ENCODE measurements at places on chromosomes 2 and 18. TPM values are rescaled to one million over a fixed set of nuclear protein-coding genes. Genes with fewer than 3 reads are reported as not detected.

The SAG gene
- total RNA-seq = not detected

The ZNF396 gene
- 3.0 TPM for total RNA-seq

The IL1RN gene
- total RNA-seq = 40.6 TPM

The STARD7 gene
- total RNA-seq = 148 TPM

The ACOXL gene
- total RNA-seq = 38.2 TPM

The SFXN5 gene
- total RNA-seq = 12.7 TPM

The ARL5A gene
- 76.8 TPM for total RNA-seq

The LIPG gene
- 12.2 TPM for total RNA-seq

The C2orf76 gene
- 11.7 TPM for total RNA-seq

DNA sequence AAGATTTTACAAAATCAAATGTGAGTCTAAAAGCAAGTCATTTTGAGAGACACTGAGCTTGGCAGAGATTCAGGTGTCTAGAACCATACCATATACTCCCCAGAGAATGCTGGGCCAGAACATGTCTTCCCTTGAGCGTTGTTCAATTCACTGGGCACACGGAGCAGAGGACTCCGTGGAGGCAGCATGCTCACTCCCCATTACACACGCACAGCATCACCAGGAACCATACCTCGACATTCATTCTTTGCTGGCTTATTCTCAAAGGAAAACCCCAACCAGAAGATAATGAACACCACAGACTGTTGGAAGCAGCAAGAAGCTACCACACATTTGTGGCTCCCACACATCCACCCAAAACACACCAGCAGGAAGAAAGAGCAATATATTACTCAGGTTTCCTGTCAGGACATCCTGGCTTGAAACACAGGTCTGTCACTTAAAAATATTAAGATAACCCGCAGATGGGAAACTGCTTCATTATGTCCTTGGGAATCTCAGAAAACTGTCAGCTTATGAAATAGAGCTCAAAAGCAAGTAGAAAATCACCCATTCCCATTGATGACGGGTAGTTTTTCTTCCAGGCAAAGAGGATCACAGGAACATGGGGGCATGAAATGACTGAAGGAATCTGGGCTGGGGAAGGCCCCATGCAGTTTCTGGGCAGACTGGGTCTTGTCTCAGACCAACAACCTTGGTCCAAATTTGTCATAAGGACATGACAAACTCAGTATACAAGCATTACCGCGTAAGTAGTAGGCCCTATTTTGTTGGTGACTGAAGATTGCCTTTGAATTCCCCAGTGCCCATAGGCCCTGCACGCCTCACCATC lies 46.4 kb downstream of the PCBP1 start:
- DNase-seq = no peak
- no peaks in the 10 kb centered on the region for H3K36me3 ChIP-seq
- no peak overlapping the region for H3K4me3 ChIP-seq
- H3K27me3 ChIP-seq = no peaks in the 10 kb centered on the region
- H3K4me1 ChIP-seq = peaks cover 52% of the 10 kb centered on the region
- peak overlapping the region; percentile 95 for H3K27ac ChIP-seq

DNA sequence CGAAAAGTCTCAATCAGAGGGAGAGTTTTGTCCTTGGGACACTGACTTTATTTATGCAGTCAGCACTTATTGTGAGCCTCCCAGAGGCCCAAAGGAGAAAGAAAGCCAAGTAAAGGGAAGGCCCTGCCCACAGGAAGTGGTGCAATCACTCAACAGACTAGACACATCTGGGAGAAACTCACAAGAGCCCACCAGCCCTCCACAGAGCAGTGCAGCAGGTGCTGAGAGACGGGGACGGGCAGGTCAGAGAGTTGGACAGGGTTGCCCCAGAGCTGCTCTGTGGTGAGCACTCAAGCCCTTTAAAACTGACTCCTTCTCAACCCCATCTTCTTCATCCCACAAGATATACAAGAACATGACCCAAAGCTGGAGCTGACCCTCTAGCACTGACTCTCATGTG lies 96.0 kb downstream of the TFCP2L1 start:
- peaks cover 3% of the 10 kb centered on the region for H3K4me1 ChIP-seq
- H3K4me3 ChIP-seq = no peak overlapping the region
- no peaks in the 10 kb centered on the region for H3K36me3 ChIP-seq
- H3K27me3 ChIP-seq = no peaks in the 10 kb centered on the region
- DNase-seq = no peak

DNA sequence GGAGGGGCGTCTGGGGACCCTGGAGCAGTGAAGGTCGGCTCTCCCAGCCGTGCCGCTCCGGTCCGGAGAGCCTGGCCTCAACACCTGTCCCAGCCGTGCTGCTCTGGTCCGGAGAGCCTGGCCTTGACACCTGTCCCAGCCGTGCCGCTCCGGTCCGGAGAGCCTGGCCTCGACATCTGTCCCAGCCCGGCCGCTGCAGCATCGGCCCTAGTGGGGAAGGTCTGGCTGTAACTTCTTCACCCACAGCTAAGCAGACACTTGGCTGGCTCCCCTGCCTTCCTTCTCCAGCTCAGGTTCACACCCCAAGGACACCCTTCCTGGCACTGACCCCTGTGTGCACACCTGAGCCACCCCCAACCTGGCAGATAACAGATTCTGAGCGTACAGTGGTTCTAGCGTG lies 4.6 kb downstream of the KCNG2 start:
- H3K36me3 ChIP-seq = no peaks in the 10 kb centered on the region
- H3K4me3 ChIP-seq = no peak overlapping the region
- H3K27me3 ChIP-seq = peaks cover 3% of the 10 kb centered on the region
- peak; percentile 79 for DNase-seq
- H3K27ac ChIP-seq = no peak overlapping the region
- H3K4me1 ChIP-seq = peaks cover 18% of the 10 kb centered on the region

GRCh38 chr2:49796266-49796665 lies 642.0 kb upstream of the FSHR start:
- no peak overlapping the region for H3K27ac ChIP-seq
- no peak for DNase-seq
- no peaks in the 10 kb centered on the region for H3K4me1 ChIP-seq

DNA sequence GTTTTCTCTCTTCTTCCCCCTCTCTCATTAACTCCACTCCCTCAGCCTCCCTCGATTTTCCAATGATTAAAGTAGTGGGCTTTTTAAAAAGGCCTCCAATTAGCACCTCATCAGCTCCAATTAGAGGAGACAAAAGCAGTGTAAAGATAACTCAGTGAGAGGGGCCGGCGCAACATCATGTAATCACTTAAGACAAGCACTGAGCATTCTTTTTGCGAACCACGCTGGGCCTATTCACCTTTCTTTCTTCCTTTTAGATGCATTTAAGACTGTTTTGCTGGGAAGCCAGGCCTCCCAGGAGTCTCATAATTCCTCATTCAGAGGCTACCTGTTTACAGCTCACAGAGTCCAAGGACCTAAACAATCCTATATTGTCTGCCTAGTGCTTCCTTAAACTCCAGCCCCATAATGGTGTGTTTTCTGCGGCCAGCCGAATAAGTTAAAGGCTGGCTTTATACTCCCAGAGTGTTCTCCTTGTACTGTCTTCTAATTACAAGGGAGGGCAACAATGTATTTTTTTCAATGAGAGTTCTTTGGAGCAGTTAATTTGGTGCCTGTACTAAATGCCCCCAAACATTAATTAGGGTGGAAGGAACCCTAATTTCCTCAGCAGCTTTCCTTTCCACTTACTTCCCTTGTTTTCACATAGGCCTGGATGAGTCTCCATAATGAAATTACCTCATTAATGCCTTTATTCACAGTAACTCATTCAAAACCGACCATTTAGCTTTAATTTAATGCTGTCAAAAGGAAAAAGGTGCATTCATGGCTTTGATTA lies 28.0 kb upstream of the LMAN1 start:
- H3K27me3 ChIP-seq = no peaks in the 10 kb centered on the region
- no peak overlapping the region for H3K27ac ChIP-seq
- no peaks in the 10 kb centered on the region for H3K36me3 ChIP-seq
- DNase-seq = no peak
- no peak overlapping the region for H3K4me3 ChIP-seq

DNA sequence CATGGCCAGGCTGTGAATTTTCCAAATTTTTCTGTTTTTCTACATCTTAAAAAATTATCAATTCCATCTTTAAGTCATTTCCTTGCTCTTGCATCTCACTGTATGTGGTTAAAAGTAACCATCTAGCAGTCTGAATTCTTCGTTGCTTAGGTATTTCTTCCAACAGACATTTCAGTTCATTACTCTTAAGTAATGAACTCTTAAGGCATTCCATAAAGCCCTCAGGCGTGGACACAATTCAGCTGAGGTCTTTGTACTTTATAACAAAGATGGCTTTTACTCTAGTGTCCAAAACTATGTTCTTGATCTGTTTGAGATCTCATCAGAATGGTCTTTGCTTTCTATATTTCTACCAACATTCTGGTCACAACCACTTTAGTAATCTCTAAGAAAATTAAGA lies 253.9 kb upstream of the GCFC2 start:
- no peak overlapping the region for H3K4me3 ChIP-seq
- no peak overlapping the region for H3K27ac ChIP-seq
- no peak for DNase-seq
- H3K27me3 ChIP-seq = no peaks in the 10 kb centered on the region

DNA sequence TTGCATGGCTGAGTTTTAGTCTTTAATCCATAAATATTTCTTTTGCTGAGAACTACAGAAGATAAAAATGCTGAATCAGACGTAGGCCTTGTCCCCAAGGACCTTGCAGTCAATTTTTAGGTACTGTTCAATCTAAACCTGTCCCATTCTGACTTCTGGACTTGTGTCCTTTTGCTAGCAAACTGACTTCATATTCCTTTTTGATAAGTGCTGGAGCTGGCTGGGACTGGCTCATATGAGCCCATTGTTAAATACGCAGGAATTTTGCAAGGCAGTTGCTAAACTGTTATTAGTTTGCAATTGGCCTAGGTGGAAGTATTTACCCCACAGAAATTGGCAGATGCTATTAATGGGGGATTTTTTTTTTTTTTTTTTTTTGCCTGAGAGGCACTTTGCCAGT lies 941.4 kb downstream of the DCC start:
- H3K4me1 ChIP-seq = no peaks in the 10 kb centered on the region
- no peak overlapping the region for H3K27ac ChIP-seq
- H3K36me3 ChIP-seq = no peaks in the 10 kb centered on the region
- no peak overlapping the region for H3K4me3 ChIP-seq

DNA sequence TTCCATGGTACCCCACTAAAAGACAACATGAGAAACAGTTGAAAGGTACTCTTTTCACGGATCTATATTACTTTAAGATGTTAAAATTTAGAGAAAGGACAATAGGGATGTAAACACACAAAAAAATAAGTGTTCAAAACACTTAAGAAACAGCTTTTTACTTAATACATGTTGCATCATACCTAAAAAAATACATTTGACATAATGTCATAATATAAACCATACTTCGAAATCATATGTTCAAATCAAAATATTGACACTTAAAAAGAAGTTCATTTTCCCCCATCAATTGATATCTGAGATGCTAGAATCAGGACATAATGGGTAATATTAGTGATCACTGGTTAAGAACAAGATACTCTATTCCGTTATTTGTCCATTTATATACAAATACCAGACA lies 124.9 kb downstream of the GRB14 start:
- no peak for DNase-seq
- no peaks in the 10 kb centered on the region for H3K36me3 ChIP-seq
- H3K4me1 ChIP-seq = no peaks in the 10 kb centered on the region
- no peaks in the 10 kb centered on the region for H3K27me3 ChIP-seq

DNA sequence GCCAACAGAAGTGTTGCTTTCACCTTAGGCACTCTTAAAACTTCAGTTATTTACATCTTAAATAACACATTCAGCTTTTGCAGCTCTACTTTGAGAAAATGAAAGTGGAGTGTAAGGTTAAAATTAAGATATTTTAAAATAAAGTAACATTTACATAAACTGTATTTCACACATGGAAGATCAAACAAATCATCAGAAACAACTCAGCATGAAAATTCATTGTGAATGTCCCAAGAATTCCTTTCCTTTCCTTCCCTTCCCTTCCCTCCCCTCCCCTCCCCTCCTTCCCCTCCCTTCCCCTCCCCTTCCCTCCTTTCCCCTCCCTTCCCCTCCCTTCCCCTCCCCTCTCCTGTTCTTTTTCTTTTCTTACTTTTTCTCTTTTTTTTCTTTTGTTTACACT lies 238.0 kb upstream of the DOK6 start:
- no peaks in the 10 kb centered on the region for H3K36me3 ChIP-seq
- no peak for DNase-seq
- H3K4me1 ChIP-seq = no peaks in the 10 kb centered on the region
- H3K27ac ChIP-seq = no peak overlapping the region
- no peaks in the 10 kb centered on the region for H3K27me3 ChIP-seq

GRCh38 chr2:60355849-60356261 lies 197.6 kb downstream of the BCL11A start:
- no peaks in the 10 kb centered on the region for H3K4me1 ChIP-seq
- no peaks in the 10 kb centered on the region for H3K27me3 ChIP-seq
- no peaks in the 10 kb centered on the region for H3K36me3 ChIP-seq
- no peak overlapping the region for H3K4me3 ChIP-seq
